Caudate nucleus (tissue), 63 donors: ENCODE measurements at places on chromosomes 7 and 10.

DNA sequence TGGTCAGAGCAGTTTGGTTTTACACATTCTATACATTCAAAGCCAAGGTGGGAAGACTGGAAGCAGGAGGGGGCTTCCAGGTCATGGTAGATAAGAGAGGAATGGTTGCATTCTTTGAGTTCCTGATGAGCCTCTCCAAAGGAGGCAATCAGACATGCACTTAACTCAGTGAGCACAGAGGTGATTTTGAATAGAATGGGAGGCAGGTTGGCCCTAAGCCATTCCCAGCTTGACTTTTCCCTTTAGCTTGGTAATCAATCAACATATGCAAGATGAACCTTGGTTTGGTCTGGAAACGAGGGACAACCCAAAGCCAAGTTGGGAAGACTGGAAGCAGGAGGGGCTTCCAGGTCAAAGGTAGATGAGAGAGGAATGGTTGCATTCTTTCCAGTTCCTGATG lies 31.4 kb downstream of the TCERG1L start:
- DNase-seq = no peak

- no peak for DNase-seq
These were observed 30.2 kb downstream of the C10orf71 start for GRCh38 chr10:49329146-49329505.

DNA sequence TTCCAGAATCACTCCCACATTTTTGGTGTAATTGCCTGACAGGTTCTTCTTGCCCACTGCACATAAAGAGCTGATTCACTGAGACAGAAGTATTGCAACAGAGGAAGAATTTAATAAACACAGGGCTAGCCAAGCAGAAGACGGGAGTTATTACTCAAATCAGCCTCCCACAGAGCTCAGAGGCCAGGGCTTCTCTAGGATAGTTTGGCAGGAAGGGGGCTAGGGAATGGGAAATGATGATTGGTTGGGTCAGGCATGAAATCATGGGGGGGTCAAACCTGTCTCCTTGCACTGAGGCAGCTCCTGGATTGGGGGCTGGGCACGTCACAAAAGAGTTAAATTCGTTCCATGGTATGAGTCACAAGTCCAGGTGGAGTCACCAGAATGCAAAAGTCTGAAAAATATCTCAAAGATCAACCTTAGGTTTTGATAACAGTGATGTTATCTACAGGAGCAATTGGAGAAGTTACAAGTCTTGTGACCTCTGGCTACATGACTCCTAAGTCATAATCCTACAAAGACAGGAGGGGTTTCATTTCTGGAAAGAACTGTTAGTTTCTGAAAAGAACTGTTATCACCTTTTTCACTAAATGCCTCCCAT lies 30.2 kb upstream of the ERCC6 start:
- DNase-seq = no peak

DNA sequence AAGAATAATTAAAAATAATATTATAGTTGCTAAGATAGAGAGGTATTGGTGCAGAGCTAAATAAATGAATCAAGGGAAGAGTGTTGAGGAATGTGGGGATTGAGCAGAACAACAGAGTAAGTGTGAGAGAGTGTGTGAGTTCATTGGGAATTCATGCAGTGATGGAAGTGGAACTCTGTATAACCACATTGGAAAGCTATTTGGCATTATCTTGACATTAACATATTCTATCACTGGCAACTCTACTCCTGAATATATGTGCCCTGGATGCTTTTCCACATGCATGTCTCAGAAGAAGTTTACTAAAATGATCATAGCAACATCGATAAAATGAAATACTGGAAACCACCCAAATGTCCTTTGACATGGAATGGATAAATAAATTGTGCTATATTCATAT lies 164.1 kb downstream of the SEMA3E start:
- no peak for DNase-seq

- DNase-seq = no peak
These were observed 55.6 kb upstream of the BET1 start for GRCh38 chr7:94059746-94060145.

DNA sequence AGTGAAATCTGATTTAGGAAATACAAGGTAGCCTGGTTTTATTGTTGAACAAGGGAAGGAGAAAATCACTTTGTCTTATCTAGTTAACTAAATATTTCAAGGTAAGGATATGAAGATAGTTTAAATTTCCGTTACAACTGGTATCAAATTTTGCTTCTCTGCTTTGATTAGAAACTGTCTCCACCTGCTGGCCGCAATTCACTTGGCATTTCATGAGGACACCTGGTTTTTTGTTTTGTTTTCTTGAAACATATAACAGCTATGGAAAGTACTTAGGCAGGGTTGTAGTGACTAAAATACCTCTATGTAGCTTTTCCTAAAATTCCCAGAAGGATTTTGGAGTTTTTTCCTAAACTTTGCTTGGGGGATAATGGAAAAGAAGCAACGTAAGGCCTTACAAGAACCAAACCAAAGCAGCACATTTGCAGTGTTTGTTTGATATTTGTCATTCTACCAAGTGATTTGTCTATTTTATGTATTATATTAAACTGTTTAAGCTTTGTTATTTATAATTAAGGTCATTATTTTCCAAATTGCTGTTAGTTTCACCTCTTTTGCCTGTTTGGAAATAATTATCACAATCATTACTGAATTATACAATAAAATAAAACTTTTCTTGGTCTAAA lies 73.6 kb downstream of the AHCYL2 start:
- no peak for DNase-seq

- DNase-seq = no peak
These were observed 4.0 kb downstream of the CALD1 start for GRCh38 chr7:134783294-134784069.

DNA sequence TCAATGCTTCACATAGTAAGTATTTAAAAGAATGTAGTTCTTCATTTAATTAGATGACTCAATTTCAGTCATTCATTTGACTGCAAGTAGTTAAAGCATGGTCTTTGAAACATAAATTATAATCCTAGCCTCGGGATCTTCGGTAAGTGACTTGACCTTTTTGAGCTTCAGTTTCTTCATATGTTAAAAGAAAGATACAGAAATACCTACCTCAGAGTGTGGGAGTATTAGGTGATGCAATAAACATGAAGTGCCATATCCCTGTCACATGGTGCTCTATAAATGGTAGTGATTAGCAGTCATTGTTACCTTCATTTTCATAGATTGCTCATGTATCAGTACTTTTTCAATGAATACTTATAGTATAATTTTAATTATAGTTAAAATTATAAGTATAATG lies 31.2 kb upstream of the UMAD1 start:
- DNase-seq = no peak
